Activated gamma-delta T cell treated with anti-CD3 and anti-CD28 coated beads, Interleukin-2, amount 50 U/mL, for 16 hours (primary cell): ENCODE measurements at places on chromosomes 3 and 15.

DNA sequence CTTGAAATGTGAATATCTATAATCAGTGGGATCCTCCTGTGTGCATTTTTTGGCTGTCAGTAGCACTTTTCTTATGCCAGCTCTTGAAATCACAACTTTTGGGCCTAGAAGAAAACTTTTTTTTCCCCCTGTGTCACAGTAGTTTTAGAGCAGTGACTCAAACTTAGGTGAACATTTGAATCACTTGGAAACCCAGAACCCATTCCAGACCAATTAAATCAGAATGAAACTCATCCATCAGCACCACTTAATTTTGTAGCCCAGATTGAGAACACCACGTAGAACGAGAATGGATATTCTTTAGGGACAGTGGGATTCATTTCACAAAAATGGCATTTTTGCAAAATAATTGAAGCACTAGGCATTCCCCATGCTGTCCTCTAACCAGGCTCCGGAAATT, 224.8 kb upstream of the NANOGP8 start:
- DNase-seq, result no peak

GRCh38 chr3:122353215-122353614, 28.2 kb downstream of the CSTA start:
- no peak for DNase-seq

DNA sequence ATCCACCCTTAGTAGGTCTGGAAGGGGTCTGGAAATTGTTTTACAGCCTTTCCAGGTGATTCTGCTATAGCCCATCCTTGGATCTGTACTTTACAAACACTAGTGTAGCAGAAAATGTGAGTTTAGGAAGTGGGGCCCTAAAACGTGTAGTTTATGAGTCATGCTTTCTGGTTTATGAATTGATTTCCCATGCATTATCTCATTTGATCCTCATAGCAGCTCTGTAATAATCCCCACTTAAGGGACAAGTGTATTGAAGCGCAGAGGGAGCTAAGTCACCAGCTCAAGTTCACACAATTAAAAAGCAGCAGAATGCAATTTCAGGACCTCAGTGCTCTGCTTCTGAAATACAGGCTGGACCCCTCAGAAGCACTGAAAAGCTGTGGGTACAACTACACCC, 22.7 kb upstream of the STARD5 start:
- DNase-seq, result no peak

DNA sequence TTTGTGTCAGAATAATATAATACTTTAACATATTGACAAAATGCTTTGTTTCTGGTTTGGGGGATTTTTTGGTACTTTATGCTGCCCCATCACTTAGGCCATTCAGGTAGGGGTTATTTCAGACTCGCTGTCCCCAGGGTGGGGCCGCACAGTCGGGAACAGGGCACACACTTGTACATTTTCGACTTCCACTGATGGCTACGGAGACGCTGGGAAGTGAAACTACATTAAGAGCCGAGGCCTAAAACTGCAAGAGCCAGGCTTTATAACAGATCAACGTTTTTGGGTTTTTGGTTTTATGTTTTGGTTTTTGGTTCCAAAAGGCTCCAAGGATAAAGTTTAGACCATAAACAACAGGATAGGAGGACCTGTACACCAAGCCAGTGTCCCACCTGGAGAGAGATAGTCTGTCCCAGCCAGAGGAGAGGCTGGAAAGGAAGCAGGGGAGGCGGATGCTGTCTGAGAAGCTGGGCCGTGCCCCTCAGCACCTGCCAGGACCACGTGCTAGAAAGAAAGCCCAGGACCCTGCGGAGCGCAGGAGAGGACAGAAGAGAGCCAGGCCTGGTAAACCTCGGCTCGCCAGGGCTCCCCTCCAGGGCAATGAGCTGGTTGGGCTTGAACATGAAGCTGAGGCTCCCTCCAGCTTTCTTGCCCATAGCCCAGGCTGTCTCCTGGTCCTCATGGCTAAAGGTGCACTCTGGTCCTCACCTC, 111.7 kb downstream of the CHSY1 start:
- no peak for DNase-seq

DNA sequence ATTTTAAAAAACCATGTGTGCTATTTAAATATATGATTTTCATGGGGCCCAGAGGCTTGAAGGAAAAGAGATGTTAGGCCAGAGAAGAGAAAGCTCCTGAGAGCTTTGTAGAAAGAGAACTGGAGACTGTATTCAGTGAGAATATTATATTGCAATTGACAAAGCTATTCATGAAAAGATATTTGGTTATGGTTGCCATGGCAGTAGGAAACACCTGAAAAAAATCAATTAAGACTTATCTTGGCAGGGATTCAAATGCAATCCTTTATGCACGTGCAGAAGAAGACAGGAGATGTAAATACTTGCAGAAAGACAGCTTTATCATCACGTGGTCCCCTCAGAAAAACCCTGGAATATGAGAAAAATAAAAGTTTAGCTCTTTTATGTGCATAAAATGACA, 636.0 kb upstream of the TBL1XR1 start:
- DNase-seq, result no peak

GRCh38 chr3:197292648-197293047, 5.8 kb downstream of the DLG1 start:
- DNase-seq, result no peak

GRCh38 chr15:65259367-65259797, 27.3 kb downstream of the PARP16 start:
- no peak for DNase-seq

- no peak for DNase-seq
Measured at GRCh38 chr15:63040509-63040908, 2.0 kb upstream of the TPM1 start.

- peak; percentile 6 for DNase-seq
Measured at GRCh38 chr3:137946356-137946973, 63.5 kb upstream of the CLDN18 start.

- DNase-seq, result no peak
Measured at GRCh38 chr3:170809975-170810357, 60.0 kb downstream of the RPL22L1 start.

DNA sequence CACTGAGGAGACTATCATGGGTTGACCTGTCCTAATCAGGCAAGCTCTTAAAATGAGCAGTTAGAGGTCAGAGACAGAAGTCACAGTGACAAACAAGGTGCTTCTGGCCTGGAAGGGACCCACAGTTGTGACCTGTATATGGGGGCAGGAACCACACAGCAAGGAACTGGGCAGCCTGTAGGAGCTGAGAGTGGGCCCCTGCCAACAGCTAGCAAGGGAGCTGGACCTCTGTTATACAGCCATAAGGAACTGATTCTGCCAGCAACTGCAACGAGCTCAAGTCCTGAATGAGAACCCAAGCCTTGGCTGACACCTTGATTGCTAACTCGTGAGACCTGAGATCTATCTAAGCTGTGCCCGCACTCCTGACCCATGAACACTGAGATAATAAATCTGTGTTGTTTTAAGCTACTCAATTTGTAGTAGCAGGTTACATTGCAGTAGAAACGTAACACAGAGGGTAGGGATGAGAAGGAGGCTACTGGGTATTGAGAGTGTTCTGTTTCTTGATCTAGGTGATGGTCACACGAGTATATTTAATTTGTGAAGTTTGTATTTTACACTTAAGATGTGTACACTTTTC, 44.5 kb upstream of the MAGI1 start:
- no peak for DNase-seq

DNA sequence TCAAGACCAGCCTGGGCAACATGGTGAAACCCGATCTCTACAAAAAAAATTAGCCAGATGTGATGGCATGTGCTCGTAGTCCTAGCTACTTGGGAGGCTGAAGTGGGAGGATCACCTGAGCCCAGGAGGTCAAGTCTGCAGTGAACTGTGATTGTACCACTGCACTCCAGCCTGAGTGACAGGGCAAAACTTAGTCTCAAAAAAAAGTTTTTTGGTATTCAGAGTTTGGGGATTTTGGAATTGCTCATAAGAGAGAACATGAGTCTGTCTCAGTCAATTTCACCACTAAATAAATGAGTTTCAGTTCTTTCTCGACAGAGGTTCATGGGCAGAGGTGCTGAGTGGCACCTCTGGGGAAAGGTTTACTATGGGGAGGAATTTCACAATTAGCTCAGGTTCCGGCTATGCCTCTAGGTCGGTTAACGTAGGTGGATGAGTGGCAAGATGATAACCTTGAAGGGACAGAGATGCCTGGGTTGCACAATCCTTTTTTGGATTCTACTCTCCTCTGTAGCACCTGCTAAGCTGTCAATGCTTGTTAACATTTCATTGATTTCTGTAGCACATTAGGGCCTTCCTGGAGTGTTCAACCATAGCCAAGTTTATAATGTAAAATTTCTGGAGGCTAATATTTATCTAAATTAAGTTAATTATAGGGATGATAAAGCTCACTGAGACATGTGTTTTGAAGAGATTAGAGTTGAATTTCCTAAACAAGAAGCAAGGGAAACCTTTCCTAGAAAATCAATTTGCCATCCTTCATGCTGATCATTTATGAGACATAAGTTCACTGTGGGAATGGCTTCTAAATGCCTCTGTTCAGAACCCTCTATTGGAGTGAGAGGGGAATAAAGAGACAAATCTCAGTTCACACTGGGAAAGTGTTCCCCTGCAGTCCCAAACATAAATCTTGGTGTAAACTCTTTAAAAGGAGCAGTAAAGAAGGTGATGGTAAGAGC, 37.4 kb upstream of the DCP1A start:
- no peak for DNase-seq
